ENCODE measurements at places on chromosomes 7 and 10. TPM values are rescaled to one million over a fixed set of nuclear protein-coding genes. Genes with fewer than 3 reads are reported as not detected.

The ZNF727 gene
- 1.0 TPM for total RNA-seq

The C7orf57 gene
- not detected for total RNA-seq

The LRRD1 gene
- 0.16 TPM for total RNA-seq

The ANKRD30A gene
- 3.0 TPM for total RNA-seq

The NPFFR1 gene
- total RNA-seq = not detected

The AMZ1 gene
- total RNA-seq = 0.68 TPM

The FAM13C gene
- 29.4 TPM for total RNA-seq

The CPA2 gene
- total RNA-seq = not detected

The GRM3 gene
- total RNA-seq = not detected

The RHBDD2 gene
- 25.4 TPM for total RNA-seq

The ITIH5 gene
- total RNA-seq = 162 TPM

The KNDC1 gene
- total RNA-seq = not detected

The NKX1-2 gene
- not detected for total RNA-seq

The SUN3 gene
- total RNA-seq = not detected

The MMRN2 gene
- total RNA-seq = 120 TPM

The ARPC1A gene
- 152 TPM for total RNA-seq

The SNX8 gene
- 17.7 TPM for total RNA-seq

The CRHR2 gene
- not detected for total RNA-seq

The LIPK gene
- not detected for total RNA-seq

The LIPF gene
- total RNA-seq = not detected

The TMEM26 gene
- total RNA-seq = 1.0 TPM

The WAPL gene
- total RNA-seq = 45.8 TPM

The PIK3AP1 gene
- 21.0 TPM for total RNA-seq

The IL6 gene
- total RNA-seq = 17.9 TPM

The TMEM139 gene
- 0.66 TPM for total RNA-seq

The CYP26C1 gene
- total RNA-seq = not detected

The TUBAL3 gene
- 0.57 TPM for total RNA-seq

The MYO1G gene
- total RNA-seq = 0.82 TPM

The CYP3A5 gene
- total RNA-seq = 10.9 TPM

The NACAD gene
- 5.3 TPM for total RNA-seq

The FZD8 gene
- 2.9 TPM for total RNA-seq

The VWC2 gene
- under 0.01 TPM for total RNA-seq

The RPS24 gene
- total RNA-seq = 3,598 TPM

The HDAC9 gene
- 19.6 TPM for total RNA-seq

The NRP1 gene
- total RNA-seq = 175 TPM

The ZMIZ2 gene
- 13.9 TPM for total RNA-seq

The AGK gene
- 16.6 TPM for total RNA-seq

The DYDC1 gene
- not detected for total RNA-seq

The TMEM248 gene
- 71.8 TPM for total RNA-seq

The OR2A42 gene
- 0.19 TPM for total RNA-seq

The PHYHIPL gene
- not detected for total RNA-seq

The ACBD5 gene
- total RNA-seq = 23.0 TPM
